ENCODE measurements at places on chromosomes 1 and 21.

DNA sequence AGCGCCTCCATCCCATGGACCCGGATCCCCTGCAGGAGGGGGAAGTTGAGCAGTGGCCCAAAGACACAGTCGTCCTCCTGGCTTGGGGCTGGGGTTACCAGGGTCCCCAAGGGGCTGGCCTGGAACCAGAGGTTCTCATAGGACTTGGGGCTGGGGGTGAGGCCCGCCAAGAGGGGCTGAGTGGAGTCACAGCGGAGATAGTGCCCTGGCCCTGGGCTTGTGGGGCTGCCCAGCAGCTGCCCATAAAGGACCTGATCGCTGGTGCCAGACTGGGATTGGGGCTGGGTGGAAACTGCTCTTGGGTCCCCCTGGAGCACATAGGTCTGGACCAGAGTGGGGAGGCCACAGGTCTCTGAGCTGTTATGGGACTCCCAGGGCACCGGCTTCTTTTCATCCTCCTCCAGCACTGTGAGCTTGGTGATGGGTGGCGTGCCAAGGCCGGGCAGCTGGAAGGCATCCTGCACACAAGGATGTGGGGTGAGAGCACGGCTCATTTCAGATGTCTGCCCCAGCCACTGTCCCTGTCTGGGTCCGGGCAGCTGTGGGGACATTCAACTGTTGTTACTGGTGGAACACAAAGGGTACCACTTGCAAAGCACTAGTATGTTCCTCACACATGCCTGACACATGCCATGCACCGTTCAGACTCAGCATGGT is 2.3 kb upstream of the MRPS15 start:
- no peak for DNase-seq

- no peak for DNase-seq
Measured at GRCh38 chr1:8421721-8422120, 103.8 kb downstream of the SLC45A1 start.

DNA sequence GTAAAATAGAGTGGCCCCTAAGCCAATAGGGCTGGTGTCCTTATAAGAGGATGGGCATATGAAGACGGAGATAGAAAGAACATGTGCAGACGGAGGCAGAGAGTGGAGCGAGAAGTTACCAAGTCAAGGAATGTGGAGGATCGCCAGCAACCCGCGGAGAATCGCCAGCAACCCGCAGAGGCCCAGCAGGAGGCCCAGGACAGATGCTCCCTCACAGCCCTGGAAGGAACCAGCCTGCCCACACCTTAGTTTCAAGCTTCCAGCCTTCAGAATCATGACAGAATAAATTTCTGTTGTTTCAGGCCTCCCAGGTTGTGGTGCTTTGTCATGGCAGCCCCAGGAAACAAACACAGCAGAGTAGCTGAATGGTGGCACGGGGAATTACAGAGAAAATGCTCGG is 9.6 kb downstream of the CLDN14 start:
- no peak for DNase-seq

DNA sequence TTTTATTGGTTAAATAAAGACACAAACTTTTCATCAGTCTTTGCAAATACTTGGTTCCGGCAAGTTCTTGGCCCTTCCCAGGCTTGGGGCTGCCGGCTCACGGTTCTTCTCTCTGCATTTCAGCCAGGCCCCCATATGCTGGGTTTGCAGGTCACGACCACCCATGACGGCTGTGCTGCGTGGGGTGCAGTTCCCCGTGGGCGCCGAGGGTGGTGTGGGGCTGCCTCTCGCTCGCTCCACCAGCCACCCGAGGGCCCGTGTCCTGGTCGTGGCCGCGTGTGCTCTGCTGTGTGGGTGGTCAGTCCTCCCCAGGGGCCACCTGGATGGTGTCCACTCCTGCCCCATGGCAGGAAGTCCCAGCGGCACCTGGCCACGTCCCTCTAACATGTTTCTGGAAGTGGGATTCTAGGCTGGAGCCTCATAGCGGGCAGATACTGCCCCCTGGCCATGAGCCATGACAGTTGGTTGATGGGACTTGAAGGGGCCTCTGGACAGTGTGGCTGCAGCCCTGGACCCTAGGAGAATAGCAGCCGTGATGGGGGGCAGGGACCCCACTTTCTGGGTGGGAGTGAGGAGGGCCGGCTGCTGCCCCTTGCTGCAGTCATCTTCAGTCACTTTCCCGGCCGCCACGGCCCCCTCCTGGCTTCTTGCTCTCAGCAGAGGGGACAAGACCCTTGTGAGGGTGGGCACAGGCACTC is 46.3 kb downstream of the SKI start:
- peak; percentile 50 for DNase-seq

- peak; percentile 42 for DNase-seq
Measured at GRCh38 chr1:36981771-36982622, 52.3 kb downstream of the GRIK3 start.

- no peak for DNase-seq
Measured at GRCh38 chr21:38668541-38668940, 137.2 kb upstream of the ETS2 start.

All from Right ventricle myocardium inferior (tissue), 1 donor.